ENCODE measurements at places on chromosomes 12 and 14.

GRCh38 chr12:50043854-50044253 lies 13.5 kb upstream of the ASIC1 start:
- no peak overlapping the region for H3K27ac ChIP-seq
- H3K36me3 ChIP-seq, result no peaks in the 10 kb centered on the region
- no peak overlapping the region for H3K4me3 ChIP-seq
- H3K27me3 ChIP-seq, result no peaks in the 10 kb centered on the region

DNA sequence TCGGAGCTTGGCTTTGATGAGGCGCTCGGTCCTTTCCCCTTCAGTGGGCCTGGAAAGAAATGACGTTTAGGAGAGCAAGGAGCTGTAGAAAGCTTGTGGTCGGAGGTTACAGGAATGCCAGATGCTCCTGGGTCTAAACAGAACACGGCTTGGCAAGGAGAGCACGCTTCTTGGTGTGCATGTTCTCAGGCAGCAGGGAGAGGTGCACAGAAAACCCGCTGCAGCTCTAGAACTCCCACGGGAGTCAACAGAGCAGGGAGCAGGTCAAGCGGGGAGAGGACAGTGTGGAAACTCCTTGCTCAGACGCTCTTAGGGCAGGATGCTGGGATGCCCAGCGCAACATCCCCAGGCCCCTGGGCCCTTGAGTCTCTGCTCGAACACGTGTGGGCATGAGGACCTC lies 51.0 kb downstream of the SSH1 start:
- DNase-seq, result no peak
- H3K27ac ChIP-seq, result no peak overlapping the region
- H3K36me3 ChIP-seq, result peaks cover 73% of the 10 kb centered on the region
- peaks cover 53% of the 10 kb centered on the region for H3K4me1 ChIP-seq
- no peaks in the 10 kb centered on the region for H3K27me3 ChIP-seq

DNA sequence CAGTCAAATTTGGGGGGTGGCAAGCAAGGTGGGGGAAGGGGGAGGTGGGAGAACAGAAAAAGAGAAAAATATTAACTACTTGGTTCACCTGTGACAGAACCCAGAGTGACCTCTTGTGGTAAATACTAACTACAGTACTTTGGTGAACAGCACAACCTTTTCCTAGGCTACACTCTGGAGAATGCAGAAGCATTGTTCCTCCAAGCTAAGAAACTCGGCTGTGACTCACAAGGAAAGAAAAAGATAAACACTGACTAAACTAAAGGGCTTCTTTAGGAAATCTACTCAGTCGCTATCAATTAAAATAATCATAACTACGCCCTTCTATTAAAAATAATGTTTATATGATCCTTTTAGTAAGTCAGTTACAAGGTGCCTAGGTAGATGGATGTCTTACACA lies 5.4 kb downstream of the KCNH5 start:
- no peak for DNase-seq
- H3K4me1 ChIP-seq, result no peaks in the 10 kb centered on the region
- H3K27me3 ChIP-seq, result peaks cover 20% of the 10 kb centered on the region
- no peaks in the 10 kb centered on the region for H3K36me3 ChIP-seq
- H3K27ac ChIP-seq, result no peak overlapping the region

DNA sequence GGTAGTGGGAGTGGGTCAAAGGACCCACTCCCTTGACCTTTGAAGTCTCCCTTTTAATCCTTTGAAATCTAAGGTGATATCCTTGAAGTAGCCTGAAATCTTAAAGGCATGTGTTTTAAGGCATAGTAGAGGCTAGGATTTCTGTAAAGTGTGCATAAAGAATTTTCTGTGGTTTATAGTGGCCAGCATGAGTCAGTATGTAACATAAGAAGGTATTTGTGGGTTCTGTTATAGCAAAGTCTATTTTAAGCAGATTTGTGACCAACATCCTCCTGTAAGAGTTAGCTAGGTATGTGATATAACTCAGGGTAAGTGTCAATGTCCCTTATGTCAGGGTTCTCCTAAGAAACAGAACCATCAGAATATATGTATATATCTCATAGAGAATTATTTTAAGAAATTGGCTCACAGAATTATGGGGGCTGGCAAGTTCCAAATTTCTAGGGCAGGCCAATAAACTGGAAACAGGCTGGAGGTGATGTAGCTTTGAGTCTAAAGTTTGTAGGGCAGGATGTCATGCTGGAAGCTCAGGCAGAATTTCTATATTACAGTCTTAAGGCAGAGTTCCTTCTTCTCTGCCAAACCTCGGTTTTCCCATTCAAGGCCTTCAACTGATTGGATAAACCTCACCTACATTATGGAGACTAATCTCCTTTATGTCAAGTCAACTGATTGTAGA lies 18.7 kb upstream of the EPYC start:
- H3K27me3 ChIP-seq, result no peaks in the 10 kb centered on the region
- peaks cover 5% of the 10 kb centered on the region for H3K36me3 ChIP-seq
- DNase-seq, result peak; percentile 71
- no peak overlapping the region for H3K4me3 ChIP-seq
- peak overlapping the region; percentile 57 for H3K27ac ChIP-seq

DNA sequence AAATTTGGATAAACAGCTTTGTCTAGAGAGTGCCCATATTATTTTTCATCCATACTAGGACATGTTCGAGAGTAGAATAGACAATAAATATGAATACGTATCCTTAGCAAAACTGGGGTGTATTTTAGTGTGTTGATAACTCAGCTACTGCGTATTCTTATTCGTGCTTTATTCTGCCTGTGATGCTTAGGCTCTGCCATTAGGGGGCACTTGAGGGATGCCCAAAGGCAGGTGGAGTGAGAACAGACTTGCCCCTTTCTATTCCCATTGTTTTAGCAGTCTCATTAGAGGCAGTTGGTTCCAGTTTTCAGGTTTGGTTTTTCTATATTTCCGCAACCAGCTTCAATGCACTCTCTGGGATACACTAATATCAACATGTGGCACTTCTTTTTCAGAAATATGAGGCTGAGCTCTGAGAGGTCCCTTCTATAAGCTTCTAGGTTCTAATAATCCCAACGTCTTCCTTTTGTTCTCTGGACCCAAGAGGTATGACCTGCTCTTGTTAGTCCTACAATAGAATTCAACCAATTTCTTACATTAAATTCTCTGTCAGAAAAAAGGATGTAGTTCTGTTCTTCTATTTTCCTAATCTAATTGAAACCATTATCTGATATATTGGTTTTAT lies 985.7 kb upstream of the FBXO33 start:
- H3K4me1 ChIP-seq, result no peaks in the 10 kb centered on the region
- no peaks in the 10 kb centered on the region for H3K27me3 ChIP-seq
- no peak overlapping the region for H3K4me3 ChIP-seq
- DNase-seq, result no peak
- no peaks in the 10 kb centered on the region for H3K36me3 ChIP-seq
- no peak overlapping the region for H3K27ac ChIP-seq
